ENCODE measurements at places on chromosomes 1 and 21.
A peak's percentile ranks its signal among the peaks of the same experiment; 100 is the strongest.

GRCh38 chr21:42276076-42276475, 39.1 kb downstream of the TFF3 start:
- DNase-seq, result no peak

GRCh38 chr1:243490748-243491686, 235.2 kb downstream of the SDCCAG8 start:
- no peak for DNase-seq

GRCh38 chr1:187689129-187689528, 860.4 kb downstream of the PLA2G4A start:
- peak; percentile 7 for DNase-seq

- DNase-seq, result no peak
Measured at GRCh38 chr1:220921971-220922635, 42.9 kb downstream of the HLX start.

- no peak for DNase-seq
Measured at GRCh38 chr1:110069404-110070281, 829 bp downstream of the ALX3 start.

- DNase-seq, result no peak
Measured at GRCh38 chr1:163085904-163086268, 16.7 kb downstream of the RGS4 start.

DNA sequence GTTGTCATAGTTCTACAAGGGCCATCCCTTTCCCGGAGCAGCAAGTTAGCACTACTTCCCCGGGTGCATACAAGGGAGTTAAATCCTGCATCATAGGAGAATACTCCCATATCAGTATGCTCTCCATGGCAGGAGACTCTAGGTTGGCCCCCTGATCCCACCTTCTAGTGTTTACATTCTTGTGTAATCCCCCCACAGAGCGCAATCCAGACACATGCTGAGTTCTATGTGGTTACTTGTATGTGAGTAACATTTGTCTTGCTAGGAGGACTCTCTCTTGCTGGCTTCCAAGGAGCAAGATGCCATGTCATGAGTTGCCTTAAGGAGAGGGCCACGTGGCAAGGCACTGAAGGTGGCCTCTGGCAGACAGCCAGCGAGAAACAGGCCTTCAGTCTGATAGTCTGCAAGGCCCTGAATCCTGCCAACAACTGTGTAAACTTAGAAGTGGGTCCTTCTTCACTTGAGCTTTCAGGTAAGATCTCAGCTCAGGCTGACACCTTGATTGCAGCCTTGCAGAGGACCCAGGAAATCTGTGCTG, 155.3 kb downstream of the CDC7 start:
- no peak for DNase-seq

DNA sequence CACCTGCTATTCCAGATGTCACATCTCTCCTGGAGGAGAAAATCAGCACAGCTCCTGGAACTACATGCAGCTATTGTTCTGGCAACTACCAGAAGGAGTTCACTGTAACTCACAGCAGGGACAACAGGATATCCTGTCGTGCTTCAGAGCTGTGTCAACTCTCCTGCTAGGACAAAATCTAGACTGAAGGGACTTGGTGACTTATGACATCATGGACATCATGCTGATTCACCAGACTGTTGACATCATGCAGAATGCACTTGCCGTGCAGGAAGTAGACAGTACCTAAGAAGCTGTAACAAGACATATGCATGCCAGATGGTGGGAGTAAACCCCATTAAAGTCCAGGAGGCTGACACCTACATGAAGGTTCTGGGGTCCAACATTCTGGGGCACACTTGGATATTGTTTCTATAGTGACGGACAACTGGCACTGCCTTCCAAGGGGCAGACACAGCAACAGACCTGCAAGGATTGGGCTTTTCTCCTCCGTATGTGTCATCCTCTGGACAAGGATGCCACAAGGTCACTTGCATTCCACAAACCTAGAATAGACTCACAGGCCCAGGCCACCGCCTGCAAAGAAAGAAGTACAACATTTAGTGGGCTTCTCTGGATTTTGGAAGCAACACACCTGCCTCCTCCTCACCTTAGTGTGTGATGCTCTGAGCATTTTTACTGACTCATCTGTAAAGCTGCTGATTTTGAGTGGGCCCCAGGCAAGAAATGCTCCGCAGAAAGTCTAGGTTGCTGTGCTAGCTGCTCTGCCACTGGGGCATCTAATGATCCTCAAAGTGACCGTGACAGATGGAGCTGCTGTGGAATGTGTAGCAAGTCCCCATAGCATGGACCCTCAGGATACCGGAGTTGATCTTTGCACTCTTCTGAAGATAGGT, 249.2 kb downstream of the MATN1 start:
- DNase-seq, result no peak

GRCh38 chr1:935751-936231, 12.1 kb downstream of the SAMD11 start:
- no peak for DNase-seq

DNA sequence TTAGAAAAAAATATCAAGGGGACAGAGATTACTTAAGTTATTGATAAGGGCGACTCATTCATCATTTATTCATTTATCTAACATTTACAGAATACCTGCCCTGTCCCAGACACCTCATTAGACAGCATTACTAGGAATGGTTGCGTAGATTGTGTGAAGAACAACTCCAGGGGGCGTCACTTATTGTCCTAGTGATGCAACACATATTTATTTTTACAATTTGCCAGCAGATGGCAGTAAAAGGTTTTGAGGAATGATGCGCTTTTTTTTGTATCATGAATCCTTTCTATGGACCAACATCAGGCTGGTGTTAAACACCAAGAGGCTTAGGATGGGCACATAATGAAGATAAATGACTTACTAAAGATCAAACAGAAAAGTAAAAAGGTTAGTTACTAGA, 5.5 kb downstream of the NCAM2 start:
- DNase-seq, result no peak

- DNase-seq, result no peak
Measured at GRCh38 chr21:36820176-36821031, 121.5 kb downstream of the SIM2 start.

- no peak for DNase-seq
Measured at GRCh38 chr1:56931686-56932085, 34.1 kb downstream of the C8B start.

- DNase-seq, result no peak
Measured at GRCh38 chr1:107785496-107786202, 179.3 kb downstream of the VAV3 start.

GRCh38 chr1:161088587-161089110, 709 bp downstream of the NECTIN4 start:
- peak; percentile 62 for DNase-seq

- no peak for DNase-seq
Measured at GRCh38 chr1:172320733-172321132, 99.8 kb upstream of the C1orf105 start.
